ENCODE measurements at places on chromosomes 4 and X.
A peak's percentile ranks its signal among the peaks of the same experiment; 100 is the strongest.

DNA sequence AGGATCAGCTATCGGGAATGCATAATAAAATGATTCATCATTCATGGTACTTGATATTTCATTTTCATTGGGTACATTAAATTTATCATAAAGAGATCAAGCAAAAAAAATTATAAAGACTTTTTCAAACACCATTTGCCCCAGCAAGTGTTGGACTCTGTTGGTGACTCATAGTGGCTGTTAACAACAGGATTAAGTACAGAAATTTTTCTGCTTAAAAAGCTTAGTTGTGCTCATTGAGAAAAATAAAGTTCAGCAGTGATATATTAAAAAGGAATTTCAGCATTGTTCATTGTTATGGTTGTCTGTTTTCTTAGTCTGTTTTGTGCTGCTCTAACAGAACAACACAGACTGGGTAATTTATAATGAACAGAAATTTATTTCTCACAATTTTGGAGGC is 86.2 kb upstream of the PCDH10 start:
- DNase-seq: no peak

GRCh38 chr4:82802911-82803310 is 4.3 kb upstream of the SCD5 start:
- no peak for DNase-seq

- DNase-seq: no peak
These were observed 55.4 kb upstream of the TBC1D14 start for GRCh38 chr4:6854098-6854744.

DNA sequence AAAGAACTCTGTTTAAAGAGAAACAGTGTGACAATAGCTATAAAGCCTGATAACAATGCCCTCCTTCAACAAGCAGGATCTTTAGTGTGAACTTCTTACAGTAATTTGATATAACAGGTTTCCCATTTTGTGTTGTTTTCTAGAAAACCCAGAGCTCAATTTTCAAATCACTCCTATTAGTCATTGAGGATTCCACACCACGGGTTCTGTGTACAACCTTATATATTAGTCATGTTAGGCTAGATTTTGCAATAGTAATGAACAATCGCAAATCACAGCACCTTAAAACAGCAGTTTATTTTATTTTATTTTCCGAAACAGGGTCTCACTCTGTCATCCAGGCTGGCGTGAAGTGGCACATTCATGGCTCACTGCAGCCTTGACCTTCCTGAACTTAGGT is 1020.9 kb upstream of the INTU start:
- DNase-seq: no peak

DNA sequence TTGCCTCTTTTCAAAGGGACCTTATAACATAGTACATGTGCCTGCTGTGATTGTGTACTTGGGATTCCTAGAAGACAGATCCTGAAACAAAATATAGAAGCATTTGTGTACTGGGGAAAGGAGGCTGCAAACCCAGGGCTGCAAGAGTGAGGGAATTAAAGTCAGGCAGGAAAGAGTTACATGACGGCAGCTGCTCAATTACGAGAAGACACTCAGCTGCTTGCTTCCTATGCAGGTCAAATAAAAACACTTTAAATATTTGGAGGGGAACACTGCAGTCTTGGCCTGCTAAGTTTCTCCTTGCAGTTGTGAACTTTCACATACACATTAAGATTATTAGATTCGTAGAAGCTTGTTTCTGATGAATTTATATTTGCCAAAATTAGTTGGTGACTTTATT is 191.9 kb upstream of the CXCL13 start:
- no peak for DNase-seq

- no peak for DNase-seq
These were observed 125.2 kb downstream of the NHS start for GRCh38 chrX:17500145-17500579.

- no peak for DNase-seq
These were observed 107.6 kb downstream of the LARP1B start for GRCh38 chr4:128168701-128169100.

GRCh38 chr4:76723924-76724323 is 174.0 kb downstream of the SOWAHB start:
- DNase-seq: no peak

- no peak for DNase-seq
These were observed 241.8 kb downstream of the GALNTL6 start for GRCh38 chr4:172055046-172055445.

DNA sequence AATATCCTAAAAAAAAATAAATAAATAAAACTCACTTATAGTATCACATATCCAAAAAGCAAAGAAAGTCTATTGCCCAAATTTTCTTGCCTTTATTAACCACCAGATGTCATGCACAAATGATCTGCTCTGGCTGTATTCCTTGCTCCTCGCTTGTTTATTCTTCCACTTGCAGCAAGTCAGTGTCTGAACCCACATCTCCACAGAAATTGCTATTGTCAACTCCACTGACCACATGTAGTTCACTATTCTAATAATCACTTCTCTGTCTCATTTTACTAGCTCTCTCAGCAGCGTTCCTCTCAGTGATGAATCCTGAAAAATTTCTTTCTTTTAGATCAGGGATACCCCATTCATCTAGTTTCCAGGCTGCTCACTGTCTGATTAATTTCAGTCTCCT is 29.3 kb upstream of the CXXC4 start:
- peak; percentile 14 for DNase-seq

DNA sequence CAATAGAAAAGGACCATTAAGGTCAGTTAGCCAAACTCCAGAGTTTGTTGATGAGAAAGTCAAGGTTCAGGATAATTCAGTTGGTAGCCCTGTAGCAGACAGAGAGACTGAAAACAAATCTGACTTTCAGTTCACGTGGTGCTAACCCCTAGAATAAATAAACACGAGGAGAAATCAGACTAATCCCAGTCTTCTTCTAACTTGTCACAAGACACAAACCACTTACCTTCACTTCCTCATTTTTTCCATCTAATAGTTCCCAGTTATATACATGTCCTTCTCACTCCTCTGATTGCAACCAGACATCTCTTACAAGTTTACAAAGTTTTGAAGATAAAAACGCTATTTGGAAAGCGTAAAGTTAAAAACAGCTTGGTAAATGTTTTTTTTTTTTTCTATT is 7.7 kb downstream of the TLR7 start:
- DNase-seq: no peak

GRCh38 chr4:156118507-156119220 is 165.0 kb upstream of the CTSO start:
- DNase-seq: no peak
